ENCODE measurements at places on chromosomes 3 and 15.

- DNase-seq = peak; percentile 4
These were observed 304.4 kb downstream of the FGF12 start for GRCh38 chr3:192422997-192423342.

DNA sequence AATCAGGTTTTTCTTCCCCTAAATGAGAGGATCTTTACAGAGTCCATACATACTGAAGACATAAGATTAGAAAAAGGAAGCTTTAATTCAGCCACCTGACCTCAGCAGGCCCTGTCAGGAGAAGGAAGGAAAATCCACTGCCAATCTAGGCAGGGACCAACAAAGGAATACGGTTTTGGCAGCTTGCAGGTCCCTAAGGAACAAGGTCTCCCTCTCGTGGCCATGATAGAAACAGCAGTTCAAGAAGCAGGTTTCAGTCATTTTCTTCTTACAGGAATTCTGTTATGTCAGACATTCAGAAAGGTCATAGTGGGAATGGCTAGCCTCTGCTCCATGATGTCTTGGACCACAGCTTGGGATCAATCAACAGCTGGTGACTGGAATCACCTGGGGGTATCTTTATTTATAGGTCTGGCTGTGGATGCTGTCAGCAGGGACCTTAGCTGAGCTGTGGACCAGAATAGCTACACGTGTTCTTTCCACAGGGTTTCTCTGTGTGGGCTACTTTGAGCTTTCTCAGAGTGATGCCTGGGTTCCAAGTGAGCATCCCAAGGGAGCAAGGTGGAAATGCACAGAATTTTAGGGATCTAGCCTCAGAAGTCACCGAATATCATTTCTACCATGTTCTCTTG is 9.4 kb upstream of the CMSS1 start:
- DNase-seq = peak; percentile 60

- DNase-seq = no peak
These were observed 56.1 kb downstream of the CCNL1 start for GRCh38 chr3:157103860-157104259.

DNA sequence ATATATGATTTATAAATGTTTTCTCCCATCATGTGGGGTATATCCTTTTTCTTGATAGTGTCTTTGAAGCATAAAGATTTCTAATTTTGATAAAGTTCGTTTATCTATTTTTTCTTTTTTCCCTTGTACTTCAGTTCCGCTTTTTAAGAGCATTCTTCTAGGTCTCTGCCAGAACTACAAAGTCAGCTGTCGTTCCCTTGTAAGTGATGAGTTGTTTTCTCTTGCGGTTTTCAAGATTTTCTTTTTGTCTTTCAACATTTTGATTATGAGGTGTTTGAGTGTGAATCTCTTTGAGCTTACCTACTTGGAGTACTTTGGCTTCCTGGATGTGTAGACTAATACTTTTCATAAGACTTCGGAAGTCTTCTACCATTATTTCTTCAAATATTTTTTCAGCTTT is 9.3 kb upstream of the PRICKLE2 start:
- no peak for DNase-seq

DNA sequence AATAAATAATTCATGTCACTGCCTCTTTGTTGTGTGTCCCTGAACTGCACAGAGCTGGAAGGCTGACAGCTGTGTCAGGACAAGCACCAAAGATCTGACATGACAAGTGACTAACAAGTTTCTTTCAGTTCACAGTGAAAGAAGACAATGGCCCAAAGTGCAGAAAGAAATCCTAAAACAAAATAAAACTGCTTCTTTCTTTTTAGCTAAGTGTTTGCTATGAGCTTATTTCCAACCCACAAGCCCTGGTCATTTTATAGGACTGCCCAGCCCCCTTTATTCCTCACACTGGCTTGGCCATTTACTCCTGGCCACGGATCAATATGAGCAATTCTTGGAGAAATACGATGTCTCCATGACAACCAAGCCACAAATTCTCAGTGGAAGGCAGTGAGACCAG is 238.5 kb downstream of the WDR72 start:
- no peak for DNase-seq

DNA sequence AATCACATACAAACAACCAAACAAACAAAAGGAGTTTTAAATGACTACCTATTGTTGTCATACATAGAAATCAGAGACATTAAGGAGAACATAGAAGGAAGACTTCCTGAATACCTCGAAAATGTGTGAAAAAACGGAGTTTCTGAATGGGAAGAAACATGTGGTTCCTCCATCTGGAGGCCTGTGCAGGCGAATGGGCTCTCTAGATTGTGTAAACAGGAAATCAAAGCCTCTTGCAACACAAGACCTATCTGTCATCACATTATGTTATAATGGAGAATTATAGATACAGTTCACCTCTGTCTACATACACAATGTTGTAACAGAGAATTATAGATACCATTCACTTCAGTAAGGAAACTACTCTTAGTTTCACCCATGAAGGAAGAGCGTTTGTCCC is 44.1 kb downstream of the RUBCN start:
- no peak for DNase-seq

DNA sequence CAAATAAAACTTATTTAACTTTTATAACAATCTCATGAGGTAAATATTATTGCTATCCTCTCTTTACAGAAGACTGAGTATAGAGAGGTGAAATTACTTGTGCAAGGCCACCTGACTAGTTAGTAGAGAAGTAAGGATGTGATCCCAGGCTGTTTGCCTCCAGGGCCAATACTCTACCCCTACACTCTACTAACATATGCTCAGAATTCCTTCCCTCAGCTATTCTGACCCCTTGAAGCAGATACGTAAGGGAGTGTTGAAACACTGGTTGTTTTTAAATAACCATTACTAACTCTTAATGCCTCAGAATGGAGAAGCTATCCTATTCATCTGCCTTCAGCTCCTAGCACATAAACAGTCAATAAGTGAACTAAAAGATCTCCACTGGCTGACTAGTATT is 24.1 kb downstream of the CSTA start:
- no peak for DNase-seq

GRCh38 chr3:72437661-72438406 is 410.4 kb downstream of the SHQ1 start:
- peak; percentile 91 for DNase-seq

DNA sequence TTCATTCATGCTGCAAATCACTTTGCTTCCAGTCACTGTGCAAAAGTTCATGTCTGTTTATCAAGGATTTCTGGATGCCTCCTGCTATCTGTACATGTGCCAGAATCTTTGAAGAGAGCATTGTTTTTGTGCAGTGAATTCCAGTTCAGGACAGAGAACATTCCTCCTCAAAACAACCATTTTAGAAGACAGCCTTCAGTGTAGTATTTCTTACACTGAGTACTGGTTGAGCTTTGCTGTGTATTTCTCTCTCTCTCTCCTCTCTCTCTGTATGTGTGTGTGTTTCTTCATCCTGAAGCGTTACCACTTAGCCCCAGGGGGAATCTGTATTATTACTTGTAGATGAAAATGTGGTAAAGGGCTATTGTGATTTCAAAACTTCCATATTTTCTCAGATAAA is 123.8 kb upstream of the CHL1 start:
- no peak for DNase-seq

DNA sequence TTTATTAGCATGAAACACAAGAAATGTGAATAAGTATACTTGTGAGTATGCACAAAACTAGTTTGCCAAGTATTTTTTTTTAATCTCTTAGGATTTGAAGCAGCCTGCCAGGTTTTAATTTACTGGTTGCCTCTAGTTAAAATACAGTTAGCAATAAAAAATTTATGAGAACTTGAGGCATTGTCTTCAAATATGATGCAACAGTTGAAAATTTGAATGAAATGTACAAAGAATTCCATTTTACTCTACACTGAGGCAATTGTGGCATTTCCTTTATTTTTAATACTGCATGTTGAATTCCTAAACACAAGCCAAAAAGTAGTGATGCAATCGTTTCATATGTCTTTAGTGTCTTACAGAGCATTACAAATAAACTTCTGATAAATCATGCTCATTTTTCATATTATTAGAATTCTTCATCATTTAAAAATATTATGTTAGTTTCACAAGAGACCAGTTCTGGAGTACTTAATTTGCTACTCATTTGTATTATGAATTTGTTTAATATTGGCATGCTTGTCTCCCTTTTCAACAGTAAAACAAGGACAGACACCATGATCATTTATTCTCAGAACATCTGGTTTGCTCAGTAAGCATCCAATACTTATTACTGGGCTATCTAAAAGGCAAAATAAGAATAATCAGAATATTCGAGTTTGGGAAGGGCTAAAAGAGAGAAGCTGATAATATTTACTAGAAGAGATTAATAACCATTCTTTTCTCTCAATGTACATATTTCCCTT is 124.8 kb upstream of the PTX3 start:
- no peak for DNase-seq

GRCh38 chr3:56677286-56677685 is 5.8 kb downstream of the TASOR start:
- no peak for DNase-seq

- DNase-seq = no peak
These were observed 5.4 kb downstream of the CLN6 start for GRCh38 chr15:68224108-68224507.

GRCh38 chr3:13689373-13690260 is 140.7 kb downstream of the FBLN2 start:
- DNase-seq = no peak

- no peak for DNase-seq
These were observed 1.4 kb upstream of the PDZRN3 start for GRCh38 chr3:73626106-73626505.

GRCh38 chr3:152964911-152965609 is 130.1 kb downstream of the P2RY1 start:
- peak; percentile 31 for DNase-seq

DNA sequence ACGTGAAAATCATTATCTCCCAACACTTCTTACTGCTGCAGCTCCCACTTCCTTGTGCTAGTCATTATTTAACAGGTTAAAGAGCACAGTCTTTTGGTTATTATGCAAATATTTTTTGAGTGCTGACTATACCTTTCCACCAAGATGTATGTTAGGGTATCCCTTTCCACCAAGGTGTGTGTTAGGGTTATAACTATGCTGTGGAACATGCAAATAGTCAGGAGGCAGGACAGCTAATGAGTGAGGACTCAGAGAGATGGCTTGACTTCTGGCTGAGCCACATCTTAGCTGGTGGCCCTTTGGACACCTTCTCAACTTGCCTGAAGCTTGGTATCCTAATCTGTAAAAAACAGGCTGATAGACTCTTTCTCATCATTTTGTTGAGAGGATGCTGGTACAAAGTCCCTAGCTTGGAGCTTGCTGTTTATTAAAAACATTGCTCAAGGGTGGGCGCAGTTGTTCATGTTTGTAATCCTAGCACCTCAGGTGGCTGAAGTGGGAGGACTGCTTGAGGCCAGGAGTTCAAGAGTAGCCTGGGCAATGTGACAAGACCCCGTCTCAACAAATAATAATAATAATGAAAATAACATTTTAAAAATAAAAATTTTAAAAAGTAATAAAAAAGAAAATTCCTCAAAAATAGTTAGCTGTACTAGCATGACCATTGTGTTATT is 160.5 kb upstream of the ADAMTS9 start:
- DNase-seq = no peak

DNA sequence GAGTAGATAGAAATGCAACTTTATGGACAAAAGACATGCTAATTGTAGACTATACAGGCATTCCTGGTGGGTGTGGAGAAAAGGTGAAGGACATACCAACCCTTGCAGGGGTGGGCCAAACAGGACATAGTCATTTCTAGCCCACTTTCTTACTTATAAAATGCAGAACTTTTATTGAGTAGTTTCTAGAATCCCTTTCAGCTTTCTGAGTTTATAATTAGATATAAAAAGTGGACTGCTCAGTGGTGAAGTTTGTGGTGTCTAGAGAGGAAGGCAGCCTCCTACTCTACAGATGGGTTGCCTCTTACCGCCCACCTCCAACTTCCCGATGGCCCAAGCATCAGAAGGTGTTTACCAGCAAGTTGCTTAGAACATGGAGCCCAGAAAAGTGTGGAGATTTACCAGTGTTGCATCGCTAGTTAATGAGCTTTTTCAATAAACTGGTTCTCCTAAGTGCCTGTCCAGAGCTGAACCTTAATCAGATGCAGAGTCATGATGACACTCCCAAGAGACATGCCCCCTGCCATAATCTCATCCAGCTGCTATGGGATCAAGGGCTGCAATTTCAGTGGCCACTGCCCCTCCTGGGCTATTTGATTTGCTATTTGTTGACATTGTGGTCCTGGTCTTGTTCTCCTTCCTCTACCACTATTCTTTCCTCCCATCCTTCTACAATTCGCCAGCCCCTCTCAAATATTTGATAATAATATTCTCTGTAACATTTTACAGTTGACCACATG is 77.5 kb upstream of the STRIT1 start:
- DNase-seq = no peak

DNA sequence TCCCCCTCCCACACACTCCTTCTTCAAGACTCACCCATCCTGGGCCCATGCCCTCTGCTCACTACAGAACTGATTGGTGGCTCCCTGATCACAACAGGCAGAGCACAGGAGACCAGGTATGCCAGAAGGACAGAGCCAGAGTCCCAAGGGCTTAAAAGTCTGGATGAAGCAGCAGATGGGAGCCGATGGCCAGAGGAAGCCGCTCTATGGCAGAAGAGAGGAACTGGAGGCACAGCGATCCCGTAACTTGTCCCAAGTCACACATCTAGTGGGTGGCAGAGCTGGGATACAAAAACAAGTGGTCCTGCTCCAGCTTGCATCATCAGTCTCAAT is 20.7 kb downstream of the ITGA11 start:
- no peak for DNase-seq

DNA sequence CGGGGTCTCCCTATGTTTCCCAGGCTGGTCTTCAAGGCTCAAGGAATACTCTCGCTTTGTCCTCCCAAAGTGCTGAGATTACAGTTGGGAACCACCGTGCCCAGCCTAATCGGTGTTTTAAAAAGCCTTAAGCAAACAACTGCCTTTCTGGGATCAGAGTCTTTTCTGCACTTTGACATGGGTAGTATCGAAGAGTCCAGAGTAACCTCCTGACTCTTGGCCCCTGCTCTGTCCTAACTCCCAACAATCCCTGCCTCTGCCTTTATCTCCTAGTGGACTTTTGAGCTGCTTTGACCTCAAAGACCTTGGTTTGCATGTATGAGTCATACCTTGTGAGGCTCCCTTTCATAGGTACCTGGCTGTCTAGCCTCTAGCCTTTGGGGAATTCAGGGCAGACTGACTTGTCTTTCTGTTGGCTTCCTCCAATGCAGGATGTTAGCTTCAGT is 21.0 kb upstream of the HACD2 start:
- DNase-seq = no peak

- DNase-seq = no peak
These were observed 72.2 kb downstream of the LEKR1 start for GRCh38 chr3:156898296-156898880.

DNA sequence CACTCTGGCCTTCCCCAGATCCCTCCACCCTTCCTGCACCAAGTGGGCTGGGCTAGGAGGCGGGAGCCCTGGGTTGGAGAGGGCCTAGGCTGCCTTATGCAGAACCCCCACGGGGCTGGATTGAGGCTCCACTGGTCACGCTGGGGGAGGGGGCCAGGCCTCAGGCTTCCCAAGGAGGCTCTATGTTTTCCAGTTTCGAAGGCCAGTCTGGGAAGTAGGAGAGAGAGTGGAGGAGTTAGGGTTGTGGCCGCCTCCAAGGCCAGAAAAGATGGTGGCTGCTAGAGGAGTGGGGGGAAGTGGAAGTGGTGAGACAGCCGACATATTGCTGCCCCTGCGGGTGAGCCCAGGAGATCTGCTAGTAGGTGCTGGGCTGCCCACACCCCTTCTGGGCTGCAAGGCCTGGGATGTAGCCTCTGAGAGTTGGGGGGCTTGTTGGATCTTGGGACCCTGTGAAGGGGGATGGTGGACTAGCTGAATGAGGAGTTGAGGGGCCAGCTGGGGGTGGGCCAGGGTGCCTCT is 1.2 kb downstream of the GNAI2 start:
- peak; percentile 40 for DNase-seq

All from hematopoietic multipotent progenitor cell treated with erythropoietin and hydrocortisone succinate and interleukin-3 and kit ligand, for 8 days (in vitro differentiated cells).